ENCODE measurements at places on chromosomes 16 and 17.

GRCh38 chr17:64146418-64147109 is 16.6 kb upstream of the ERN1 start:
- no peak for DNase-seq

- no peak for DNase-seq
Observed at GRCh38 chr17:79412886-79413390, 197.9 kb downstream of the RBFOX3 start.

DNA sequence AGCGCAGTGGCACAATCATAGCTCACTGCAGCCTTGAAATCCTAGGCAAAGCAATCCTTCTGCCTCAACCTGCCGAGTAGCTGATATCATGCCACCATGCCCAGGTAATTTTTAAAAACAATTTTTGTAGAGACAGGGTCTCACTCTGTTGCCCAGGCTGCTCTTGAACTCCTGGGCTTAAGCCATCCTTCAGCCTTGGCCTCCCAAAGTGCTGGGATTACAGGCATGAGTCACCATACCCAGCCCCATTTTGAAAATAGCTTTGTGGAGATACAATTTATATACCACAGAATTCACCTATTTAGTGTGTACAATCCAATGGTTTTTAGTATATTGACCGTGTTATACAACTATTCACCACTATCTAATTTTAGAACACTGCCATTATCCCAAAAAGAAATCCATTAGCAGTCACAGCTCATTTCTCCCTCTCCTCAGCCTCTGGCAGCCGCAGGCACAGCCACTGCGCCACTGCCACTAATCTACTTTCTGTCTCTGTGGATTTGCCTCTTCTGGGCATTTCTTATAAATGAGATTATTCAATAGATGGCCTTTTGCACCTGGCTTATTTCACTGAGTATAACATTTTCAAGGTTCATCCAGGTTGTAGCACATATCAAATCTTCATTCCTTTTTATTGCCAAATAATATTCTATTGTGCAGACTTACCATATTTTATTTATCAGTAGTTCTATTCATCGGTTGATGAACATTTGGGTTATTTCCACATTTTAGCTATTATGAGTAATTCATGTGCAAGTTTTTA is 6.5 kb downstream of the RNF157 start:
- no peak for DNase-seq

- DNase-seq, result no peak
Observed at GRCh38 chr17:64392300-64392699, 1.6 kb upstream of the PECAM1 start.

GRCh38 chr17:82668631-82669099 is 20.4 kb upstream of the WDR45B start:
- DNase-seq, result no peak

DNA sequence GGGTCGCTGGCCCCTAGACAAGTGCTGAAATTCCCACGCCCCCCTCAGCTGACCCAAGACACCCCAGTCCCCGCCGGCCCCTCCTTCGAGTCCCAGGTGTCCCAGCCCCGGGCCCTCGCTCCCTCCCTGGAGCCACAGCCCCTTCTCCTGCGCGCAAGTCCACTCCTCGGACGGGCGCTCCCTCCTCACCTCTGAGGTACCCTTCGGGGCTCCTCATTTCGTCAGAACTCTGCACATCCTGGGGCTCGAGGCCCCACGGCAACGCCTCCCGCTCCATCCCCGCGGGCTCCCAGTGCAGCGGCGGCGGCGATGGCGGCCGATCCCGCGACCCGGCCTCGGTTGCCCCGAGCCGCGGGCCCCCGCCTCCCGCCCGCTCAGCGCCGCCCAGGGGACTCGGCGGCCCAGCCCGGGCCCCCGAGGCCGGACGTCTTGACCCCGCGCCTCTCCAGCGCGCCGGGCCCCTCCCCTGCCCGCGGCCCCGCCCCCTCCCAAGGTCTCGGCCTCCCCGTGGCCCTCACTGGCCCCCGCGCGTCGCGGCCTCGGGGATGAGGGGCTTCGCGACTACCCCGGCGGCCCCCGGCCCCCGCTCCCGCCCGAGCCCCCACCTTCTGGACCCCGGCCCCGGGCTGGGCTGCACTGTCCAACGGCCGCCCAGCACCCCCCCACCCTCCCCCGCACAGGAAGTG is at the start of gene ZNF768:
Gene ZNF768 (minus strand): TSS at position 430 of the 686 bp plus-strand sequence. CDS start 153 bp downstream, at position 277.
- DNase-seq, result no peak

Data from NCI-H2081 treated with DMSO at 0.1 percent for 48 hours (cell line).